ENCODE measurements at places on chromosomes 6 and 20. TPM values are rescaled to one million over a fixed set of nuclear protein-coding genes. Genes with fewer than 3 reads are reported as not detected.

The RIPPLY2 gene
- total RNA-seq = not detected

The PRPH2 gene
- 4.9 TPM for total RNA-seq

The TGM3 gene
- total RNA-seq = 0.11 TPM

The ADTRP gene
- not detected for total RNA-seq

The VIP gene
- not detected for total RNA-seq

The PDCD2 gene
- total RNA-seq = 51.6 TPM
